AG04449 (cell line): ENCODE measurements at places on chromosomes 7 and 10.

GRCh38 chr7:157027568-157028198 lies 17.2 kb upstream of the MNX1 start:
- no peak for DNase-seq

DNA sequence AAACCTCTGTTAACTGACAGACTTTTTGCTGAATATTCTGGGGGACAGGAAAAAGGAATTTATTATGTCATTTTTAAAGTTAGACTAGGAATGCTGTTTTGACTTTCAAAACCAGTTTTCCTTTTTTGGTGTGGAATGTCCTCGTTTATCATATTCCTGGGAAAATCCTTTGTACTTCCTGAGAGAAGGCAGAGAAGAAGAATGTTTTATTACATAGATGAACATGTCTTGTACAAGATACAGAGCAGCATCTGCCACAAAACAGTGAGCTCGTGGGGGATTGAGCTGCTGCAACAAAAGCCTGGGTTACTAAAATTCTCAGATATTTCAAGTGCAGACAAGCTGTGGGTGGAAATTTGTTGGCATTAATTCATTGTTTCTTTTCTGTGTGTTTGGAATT lies 20.2 kb downstream of the MCU start:
- DNase-seq: no peak

DNA sequence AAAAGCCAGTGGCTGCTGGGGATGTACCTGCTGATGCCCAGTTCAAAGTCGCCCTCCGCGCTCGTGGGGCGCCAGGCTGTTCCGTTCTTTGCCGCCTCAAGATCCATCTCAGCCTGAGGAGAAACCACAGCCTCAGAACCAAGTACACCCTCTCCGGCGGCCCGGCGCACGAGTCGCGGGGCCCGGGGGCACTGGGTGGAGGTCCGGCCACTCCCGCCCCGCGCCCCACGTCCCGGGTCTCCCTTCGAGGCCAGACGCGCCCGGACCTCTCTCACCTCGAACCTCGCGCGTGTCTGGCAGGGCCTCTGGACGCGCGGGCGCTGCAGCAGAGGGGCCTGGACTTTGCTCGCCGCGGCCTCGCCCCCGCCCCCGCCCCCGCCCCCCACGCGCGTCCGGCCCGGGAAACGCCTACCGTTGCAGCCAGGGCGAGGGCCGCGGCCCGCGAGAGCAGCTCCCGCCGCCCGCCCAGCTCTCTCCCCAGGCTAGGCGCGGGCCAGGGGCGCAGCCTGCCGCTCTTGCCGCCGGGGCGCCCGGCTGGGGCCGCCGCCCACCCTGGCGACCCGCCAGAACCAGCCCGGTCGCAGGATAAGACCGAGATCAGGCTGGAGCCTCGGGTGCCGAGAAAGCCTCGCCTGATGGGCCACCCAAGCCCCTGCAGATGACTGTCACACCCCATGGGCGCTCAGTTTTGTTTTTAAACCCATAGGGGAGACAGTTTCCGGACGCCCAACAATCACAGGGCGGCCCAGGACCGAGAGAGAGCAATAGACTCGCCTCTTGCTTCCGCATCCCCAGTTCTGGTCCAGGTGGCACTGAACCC lies at the start of gene ABCB4:
Gene ABCB4 (minus strand): TSS at position 322 of the 820 bp plus-strand sequence. CDS start 215 bp downstream, at position 107.
- no peak for DNase-seq

- DNase-seq: no peak
Measured at GRCh38 chr7:96218664-96219243, 103.1 kb downstream of the SLC25A13 start.

- no peak for DNase-seq
Measured at GRCh38 chr10:77188521-77188920, 449.1 kb downstream of the KCNMA1 start.

DNA sequence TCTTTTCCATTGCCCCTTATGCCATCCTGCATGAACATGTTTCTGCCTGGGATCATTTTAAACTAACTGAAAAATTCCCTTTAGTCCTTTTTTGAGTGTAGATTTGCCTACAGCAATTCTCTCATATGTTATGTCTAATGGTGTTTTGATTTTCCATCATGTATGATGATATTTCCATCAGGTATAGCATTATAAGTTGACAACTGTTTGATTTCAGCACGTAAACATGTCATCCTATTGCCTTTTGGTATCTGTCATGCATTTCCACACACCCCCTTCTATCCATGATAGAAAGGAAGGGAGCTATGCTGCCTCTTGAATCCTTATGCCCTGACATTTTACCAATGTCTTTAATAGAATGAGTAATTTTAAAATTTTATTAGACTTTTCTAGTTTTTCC lies 116.8 kb downstream of the ZPBP start:
- DNase-seq: no peak

- DNase-seq: no peak
Measured at GRCh38 chr7:143929224-143929920, 5.7 kb upstream of the OR2F2 start.

DNA sequence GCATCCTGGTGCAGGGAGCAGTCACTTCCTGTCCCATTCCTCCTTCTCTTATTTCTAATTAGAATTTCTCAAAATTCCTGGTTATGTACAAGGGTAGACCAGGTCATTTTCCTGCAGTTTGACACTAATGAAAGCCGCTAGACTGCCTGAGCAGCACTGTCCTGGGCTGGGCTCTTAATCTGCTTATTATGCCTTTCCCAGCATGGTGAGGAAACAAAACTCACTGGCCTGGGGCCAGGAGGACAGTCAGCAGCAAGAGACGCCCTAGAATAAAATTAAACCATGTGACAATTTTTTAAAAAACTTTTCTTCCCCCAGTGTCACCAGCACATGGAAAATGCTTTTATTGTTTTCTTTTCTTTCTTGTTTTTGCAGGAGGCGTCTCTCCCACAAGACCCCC lies 647.5 kb downstream of the TYW1 start:
- DNase-seq: no peak

GRCh38 chr10:131934769-131935168 lies 34.0 kb downstream of the PPP2R2D start:
- no peak for DNase-seq

GRCh38 chr7:24200407-24200966 lies 83.5 kb upstream of the NPY start:
- DNase-seq: no peak

GRCh38 chr10:113539789-113540188 lies 13.1 kb upstream of the HABP2 start:
- DNase-seq: no peak

- DNase-seq: no peak
Measured at GRCh38 chr7:46134385-46134784, 213.3 kb upstream of the IGFBP3 start.

DNA sequence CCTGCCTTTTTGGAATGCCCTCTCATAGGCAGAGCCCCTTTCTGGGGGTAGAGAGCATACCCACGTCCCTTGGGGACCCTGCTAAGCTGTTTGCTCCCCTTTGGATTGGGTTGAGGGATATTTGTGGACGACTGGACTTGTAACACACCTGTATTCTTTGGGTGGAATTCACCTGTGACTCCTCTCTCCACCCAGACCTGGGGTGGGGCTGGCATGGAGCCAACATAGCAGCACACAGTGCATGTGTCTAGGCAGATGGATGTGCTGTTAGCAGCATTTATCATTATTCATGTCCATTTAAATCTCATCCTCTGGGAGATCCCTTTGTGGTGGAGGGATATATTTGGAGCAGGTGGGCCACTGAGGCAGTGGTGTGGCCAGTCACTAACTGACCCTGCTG lies 51.0 kb downstream of the CDH23 start:
- no peak for DNase-seq

- no peak for DNase-seq
Measured at GRCh38 chr10:24483701-24484100, 240.0 kb downstream of the ARHGAP21 start.

GRCh38 chr10:132406181-132406580 lies 9.2 kb downstream of the PWWP2B start:
- DNase-seq: no peak

DNA sequence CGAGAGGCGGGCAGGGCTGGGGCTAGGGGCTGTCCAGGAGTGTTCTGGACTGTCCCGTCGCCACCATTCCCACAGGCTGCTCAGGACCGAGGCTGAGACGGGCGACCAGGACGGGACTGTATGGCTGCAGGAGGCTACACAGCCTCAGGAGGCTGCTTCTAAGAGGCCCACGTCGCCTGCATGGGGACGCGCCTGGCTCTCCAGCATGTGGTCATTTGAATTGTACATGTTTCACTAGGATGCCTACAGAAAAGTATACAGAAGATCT lies 216.3 kb downstream of the TCERG1L start:
- no peak for DNase-seq

DNA sequence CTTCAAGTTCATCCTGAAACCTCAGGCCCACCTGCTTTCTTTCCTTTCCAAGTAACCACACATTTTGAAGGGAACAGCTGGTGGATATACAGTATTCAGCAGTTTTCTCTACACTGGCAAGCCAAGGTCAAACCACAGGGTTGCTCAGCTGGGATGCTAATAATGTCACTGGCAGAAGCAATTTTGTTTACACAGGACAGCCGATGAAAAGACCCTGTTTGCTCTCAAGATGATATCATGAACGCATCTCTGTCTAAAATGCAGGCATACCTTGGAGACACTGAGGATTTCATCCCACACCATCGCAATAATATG lies 186.2 kb downstream of the USP6NL start:
- DNase-seq: no peak

DNA sequence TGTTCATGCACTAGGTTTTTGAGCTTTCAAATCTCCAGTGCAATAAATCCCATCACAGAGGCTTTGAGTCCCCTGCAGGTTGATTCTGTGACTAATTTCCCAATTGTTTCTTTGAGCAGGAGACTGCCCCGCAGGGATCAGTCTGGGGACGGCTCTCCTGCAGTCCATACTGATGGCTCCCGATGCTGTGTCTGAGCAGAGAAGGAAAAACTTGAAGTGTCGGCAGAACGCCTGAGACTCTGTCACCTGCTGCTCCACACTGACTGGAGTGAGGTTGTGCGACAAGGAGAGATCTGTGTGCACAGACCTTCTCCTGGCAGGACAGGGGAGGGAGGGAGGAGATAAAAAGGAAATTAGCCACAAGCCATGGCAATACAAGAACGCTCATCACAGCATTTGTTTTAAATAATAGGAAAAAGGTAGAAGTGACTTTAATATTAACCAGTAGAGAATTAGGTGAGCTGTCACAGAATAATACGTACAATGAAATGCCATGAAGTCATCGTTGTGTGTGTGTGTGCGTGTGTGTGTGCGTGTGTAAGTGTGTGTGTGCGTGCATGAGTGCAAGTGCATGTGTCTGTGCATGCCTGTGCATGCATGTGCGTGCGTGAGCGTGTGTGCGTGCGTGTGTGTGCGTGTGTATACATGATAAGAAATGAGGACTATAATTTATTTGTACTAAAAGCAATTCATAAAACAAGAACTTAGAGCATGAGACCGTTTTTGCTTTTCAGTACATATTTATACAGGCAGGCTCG lies 38.2 kb downstream of the HTR5A start:
- no peak for DNase-seq

GRCh38 chr7:47145186-47145725 lies 436.7 kb downstream of the TNS3 start:
- no peak for DNase-seq

- DNase-seq: no peak
Measured at GRCh38 chr7:150368884-150369747, 494 bp downstream of the REPIN1 start.

GRCh38 chr10:110420401-110421193 lies 77.1 kb upstream of the DUSP5 start:
- DNase-seq: no peak

GRCh38 chr10:124691421-124692099 lies 52.6 kb downstream of the FAM53B start:
- no peak for DNase-seq

- no peak for DNase-seq
Measured at GRCh38 chr7:103325744-103326143, 18.8 kb downstream of the DNAJC2 start.

DNA sequence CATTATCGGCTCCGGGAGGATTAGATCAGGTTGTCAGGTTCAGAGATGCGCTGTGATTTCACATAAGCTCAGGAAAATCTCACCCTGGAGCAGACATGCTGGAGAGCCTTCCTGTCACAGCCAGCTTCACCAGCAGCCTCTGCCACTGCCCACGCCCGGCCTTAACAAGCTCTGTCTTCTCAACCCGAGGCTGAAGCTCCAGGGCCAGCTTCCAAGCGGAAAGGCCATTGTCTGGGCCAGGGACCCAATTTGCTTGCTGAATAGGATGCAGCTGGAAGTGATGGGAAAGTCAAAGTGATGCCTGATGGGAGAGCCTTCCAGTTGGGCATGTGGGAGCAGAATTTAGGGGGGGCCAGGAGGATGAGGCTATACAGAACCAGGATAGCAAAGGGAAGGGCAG lies 36.3 kb downstream of the C10orf105 start:
- DNase-seq: no peak

- DNase-seq: no peak
Measured at GRCh38 chr7:93378131-93378760, 146.1 kb downstream of the VPS50 start.

DNA sequence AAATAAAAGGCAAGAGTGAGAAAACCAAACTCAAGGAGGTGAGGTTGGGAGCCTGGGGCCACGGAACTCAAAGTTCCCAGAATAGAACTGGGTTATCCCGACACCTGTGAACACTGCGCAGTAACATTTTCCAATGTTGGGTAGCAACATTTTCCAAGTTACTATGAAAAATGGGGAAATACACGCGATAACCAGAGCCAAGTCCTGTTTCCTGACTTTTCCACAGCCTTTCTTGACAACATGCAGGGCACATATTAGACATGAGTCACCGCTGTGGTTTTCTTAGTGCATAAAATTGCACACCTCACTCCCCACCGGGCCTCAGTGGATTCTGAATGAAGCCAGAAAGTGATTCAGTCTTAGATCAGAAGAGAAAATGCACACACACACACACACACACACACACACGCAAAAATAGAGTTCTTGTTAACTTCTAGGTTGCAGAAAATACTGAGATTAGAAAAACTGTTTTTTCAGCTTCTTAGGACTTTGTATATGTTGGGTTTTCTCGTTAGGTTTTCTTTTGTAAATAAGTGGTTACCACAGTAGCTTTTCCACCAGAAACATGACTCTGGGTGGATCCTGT lies 70.0 kb downstream of the CAMK1D start:
- DNase-seq: peak; percentile 91

DNA sequence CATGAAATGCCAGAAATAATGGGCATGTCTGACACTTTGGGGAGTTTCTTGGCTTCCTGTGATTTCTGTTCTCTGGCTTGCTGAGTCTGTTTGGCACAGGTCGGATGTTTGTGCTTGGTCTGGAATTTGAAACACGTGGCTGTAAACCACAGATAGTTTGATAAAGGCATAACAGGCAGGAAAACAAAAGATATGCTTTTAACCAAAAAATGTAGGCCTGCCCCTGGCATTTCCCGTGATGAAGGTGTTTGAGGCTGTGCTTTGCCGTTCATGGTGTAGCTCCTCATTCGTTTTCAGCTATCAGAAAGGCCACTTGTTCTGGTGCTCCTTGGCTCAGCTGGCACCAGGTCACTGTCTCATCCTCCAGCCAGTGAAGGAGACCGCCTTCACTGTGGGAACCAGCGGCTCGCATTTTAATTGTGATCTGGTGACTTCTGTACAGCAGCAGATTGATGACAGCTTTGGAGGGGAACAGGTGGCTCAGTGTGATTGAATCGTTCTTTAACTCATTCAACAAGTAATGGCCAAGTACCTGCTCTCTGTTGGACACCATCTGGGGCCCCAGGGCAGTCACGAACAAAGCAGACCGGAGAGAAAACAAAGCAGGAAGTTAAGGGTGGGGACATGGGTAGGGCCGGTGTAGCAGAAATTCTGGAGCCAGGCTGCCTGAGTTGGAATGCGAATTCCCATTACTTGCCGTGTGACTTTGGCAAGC lies 111.5 kb downstream of the CCNY start:
- DNase-seq: no peak

GRCh38 chr10:85611093-85611740 lies 755.4 kb downstream of the GRID1 start:
- DNase-seq: no peak
